ENCODE measurements at places on chromosomes 3 and 15.
A peak's percentile ranks its signal among the peaks of the same experiment; 100 is the strongest.

DNA sequence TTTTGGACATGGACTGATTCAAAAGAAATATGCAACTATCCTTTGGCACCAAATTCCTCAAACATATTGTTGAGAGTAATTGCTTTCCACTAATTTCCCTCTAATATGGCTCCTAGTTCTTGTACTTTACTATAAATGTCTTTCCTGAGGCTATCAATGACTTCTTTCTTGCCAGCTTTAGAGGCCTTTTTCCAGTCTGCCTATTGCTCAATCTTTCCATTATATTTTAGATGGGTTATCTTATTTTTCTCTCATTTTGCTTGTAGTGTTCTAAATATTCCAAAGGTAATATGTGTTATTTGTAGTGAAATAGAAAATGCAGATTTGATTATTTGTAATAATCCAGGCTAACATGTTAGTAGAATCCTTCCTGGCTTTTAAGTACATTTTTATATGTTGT, 11.5 kb upstream of the TEX9 start:
- no peak for DNase-seq

- DNase-seq: no peak
These were observed 28.6 kb upstream of the C3orf80 start for GRCh38 chr3:160196511-160197104.

DNA sequence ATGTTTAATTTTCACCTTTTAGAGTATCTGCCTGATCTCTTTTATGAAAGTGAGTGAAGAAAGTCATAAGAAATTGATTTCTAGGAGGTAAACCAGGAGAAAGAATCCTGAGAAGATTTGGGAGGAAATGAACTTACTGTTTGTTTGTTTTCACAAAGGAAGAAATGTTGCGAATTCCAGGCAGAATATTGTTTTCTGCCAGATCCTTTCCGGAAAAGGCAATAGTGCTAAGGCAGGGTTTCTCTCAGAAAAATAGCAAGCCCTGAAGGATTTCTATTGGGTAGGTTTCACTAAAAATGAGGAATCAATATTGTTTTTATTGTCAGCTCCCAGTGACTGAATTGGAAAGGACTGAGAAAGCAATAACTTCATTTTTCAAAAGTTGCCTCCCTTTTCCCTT, 85.7 kb upstream of the TGFBR2 start:
- DNase-seq: no peak

DNA sequence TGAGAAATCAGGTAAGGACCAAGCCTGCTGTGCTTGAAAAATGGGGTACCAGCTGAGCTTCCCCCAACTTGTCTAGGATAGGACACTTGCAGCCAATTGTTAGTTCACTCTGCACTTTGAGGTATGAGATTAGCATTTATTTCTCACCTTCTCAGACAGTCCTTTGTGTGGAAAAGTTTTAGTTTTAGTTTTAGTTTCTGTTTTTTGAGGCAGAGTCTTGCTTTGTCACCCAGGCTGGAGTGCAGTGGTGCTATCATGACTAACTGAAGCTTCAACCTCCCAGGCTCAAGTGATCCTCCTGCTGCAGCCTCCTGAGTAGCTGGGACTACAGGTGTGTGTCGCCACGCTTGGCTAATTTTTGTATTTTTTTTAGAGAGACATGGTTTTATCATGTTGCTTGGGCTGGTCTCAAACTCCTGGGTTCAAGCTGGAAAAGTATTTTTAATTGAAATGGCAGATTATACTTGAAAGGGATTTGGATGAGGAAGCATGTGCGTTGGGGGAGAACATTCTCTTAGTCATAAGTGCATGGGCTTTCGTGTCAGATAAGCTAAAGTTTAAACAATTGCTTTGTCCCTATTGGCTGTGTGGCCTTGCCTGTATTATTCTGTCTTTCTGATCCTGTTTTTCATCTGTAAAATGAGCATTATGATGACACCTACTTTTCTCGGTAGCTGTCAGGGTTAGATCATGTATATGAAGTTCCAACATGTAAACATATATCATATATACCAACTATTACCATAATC, 25.2 kb upstream of the CCK start:
- no peak for DNase-seq

GRCh38 chr15:99452728-99453636, 112.8 kb upstream of the MEF2A start:
- peak; percentile 47 for DNase-seq

Data from putamen (tissue), 1 donor.